Aorta (tissue), 5 donors: ENCODE measurements at places on chromosomes 4 and X. TPM values are rescaled to one million over a fixed set of nuclear protein-coding genes. Genes with fewer than 3 reads are reported as not detected.
A peak's percentile ranks its signal among the peaks of the same experiment; 100 is the strongest.

DNA sequence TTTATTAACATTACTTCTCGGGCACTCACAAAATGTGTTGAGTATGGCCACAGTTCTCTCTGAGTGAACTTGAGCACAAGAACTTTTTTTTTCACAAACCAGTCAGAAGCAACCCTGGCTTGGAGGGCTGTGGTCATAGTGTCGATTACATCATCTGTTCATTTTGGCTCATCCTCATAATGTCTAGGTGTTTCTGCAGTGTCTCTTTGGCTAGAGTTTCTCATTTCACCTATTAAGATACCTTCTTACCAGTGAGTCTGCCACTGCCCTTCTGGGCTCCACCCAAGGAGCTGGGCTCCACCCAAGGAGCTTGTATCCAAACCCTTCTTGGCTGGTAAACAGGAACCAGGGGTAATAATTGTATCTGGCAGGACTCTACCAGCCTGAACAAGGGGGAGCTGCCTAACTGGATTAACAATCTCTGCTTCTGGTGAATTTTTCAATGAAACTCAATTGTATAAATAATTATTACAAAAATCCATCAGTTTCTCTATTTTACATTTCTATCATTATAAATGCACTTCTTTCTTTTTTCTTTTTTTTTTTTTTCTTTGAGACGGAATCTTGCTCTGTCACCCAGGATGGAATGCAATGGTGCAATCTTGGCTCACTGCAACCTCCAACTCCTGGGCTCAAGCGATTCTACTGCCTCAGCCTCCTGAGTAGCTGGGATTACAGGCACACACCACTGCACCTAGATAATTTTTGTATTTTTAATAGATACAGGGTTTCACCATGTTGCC, 667.7 kb upstream of the SLIT2 start:
- H3K4me1 ChIP-seq, result no peaks in the 10 kb centered on the region
- no peak overlapping the region for H3K27ac ChIP-seq
- H3K4me3 ChIP-seq, result no peak overlapping the region
- no peak for DNase-seq

DNA sequence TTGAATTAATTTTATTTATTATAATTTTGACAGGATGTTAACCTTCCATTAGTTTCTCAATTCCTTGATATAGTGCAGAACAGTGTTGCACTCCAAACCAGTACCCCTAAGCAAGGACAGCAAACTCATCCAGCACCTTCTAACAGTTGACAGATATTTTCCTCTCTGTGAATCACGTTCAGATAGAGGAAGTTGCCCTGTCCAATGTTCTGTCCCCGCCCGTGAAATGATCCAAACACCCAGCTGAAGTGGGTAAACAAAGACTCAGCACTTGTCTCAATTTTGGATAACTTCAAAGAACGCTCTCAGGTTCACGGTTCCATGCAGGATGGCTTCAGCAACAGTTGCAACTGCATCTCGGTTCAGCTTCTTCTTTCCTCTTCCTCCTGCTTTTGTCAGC, 1240.0 kb upstream of the ADGRL3 start:
- H3K27me3 ChIP-seq, result no peaks in the 10 kb centered on the region
- no peak overlapping the region for H3K4me3 ChIP-seq
- no peak overlapping the region for H3K27ac ChIP-seq
- no peak for DNase-seq
- no peaks in the 10 kb centered on the region for H3K36me3 ChIP-seq
- H3K4me1 ChIP-seq, result no peaks in the 10 kb centered on the region

DNA sequence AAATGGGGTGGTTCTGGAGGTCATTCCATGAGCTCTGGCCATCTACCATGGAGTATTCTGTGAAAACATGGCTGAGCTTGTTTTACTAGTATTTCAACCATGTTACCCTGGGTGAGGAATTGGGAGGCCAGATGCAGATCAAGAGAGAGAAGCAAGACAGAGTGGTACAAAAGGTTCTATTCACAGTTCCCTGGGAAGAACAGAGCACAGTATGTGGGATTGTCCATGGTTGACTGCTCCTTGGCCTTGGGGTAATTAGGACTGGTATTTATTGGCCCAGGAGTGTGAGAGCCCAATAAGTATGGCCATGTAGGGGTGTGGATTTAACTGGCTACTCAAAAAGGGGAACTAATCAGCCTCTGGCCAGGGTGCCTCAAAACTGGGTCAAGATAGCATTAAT, 239.7 kb upstream of the GATB start:
- H3K27ac ChIP-seq, result no peak overlapping the region
- no peaks in the 10 kb centered on the region for H3K27me3 ChIP-seq
- no peak for DNase-seq
- H3K36me3 ChIP-seq, result no peaks in the 10 kb centered on the region
- H3K4me3 ChIP-seq, result no peak overlapping the region
- H3K4me1 ChIP-seq, result peaks cover 3% of the 10 kb centered on the region

GRCh38 chr4:177285953-177286352, 23.7 kb upstream of the NEIL3 start:
- no peaks in the 10 kb centered on the region for H3K36me3 ChIP-seq
- no peak overlapping the region for H3K4me3 ChIP-seq
- H3K27ac ChIP-seq, result no peak overlapping the region
- H3K4me1 ChIP-seq, result no peaks in the 10 kb centered on the region
- no peaks in the 10 kb centered on the region for H3K27me3 ChIP-seq
- DNase-seq, result no peak

DNA sequence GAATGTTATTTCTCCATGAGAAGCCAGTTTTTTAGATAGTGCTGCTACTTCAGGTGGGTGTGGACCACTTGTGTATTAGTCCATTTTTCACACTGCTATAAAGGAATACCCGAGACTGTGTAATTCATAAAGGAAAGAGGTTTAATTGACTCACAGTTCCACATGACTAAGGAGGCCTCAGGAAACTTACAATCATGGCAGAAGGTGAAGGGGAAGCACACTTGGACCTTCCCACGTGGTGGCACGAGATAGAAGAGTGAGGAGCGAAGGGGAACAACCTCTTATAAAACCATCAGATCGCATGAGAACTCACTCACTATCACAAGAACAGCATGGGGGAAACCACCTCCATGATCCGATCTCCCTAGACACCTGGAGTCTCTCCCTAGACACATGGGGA, 3.4 kb upstream of the PPID start:
- no peaks in the 10 kb centered on the region for H3K4me1 ChIP-seq
- no peaks in the 10 kb centered on the region for H3K27me3 ChIP-seq
- no peak overlapping the region for H3K27ac ChIP-seq
- no peaks in the 10 kb centered on the region for H3K36me3 ChIP-seq
- H3K4me3 ChIP-seq, result no peak overlapping the region

DNA sequence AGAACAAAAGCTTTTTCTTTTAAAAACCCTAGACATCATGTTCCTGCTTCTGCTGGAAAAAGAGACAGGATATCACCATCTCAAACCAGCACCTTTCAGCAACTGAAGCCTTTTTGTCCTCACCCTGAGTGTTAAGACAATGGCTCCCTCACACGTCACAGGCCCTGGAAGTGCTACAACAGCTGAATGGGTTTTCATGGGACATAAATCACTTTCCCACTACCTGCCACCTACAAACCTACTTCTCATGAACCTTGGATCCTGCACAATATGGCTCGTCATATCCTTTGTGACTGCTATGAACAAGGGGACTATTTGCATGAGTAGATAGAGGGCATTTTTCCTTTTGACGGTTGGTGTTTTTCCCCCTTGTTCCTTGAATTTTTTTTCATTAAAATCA, 93.6 kb downstream of the TSPAN5 start:
- no peaks in the 10 kb centered on the region for H3K4me1 ChIP-seq
- no peaks in the 10 kb centered on the region for H3K36me3 ChIP-seq
- no peak overlapping the region for H3K27ac ChIP-seq
- no peak for DNase-seq

- no peak overlapping the region for H3K4me3 ChIP-seq
- H3K27ac ChIP-seq, result no peak overlapping the region
- H3K36me3 ChIP-seq, result no peaks in the 10 kb centered on the region
- DNase-seq, result no peak
These were observed 52.4 kb upstream of the HPSE start for GRCh38 chr4:83387012-83387411.

DNA sequence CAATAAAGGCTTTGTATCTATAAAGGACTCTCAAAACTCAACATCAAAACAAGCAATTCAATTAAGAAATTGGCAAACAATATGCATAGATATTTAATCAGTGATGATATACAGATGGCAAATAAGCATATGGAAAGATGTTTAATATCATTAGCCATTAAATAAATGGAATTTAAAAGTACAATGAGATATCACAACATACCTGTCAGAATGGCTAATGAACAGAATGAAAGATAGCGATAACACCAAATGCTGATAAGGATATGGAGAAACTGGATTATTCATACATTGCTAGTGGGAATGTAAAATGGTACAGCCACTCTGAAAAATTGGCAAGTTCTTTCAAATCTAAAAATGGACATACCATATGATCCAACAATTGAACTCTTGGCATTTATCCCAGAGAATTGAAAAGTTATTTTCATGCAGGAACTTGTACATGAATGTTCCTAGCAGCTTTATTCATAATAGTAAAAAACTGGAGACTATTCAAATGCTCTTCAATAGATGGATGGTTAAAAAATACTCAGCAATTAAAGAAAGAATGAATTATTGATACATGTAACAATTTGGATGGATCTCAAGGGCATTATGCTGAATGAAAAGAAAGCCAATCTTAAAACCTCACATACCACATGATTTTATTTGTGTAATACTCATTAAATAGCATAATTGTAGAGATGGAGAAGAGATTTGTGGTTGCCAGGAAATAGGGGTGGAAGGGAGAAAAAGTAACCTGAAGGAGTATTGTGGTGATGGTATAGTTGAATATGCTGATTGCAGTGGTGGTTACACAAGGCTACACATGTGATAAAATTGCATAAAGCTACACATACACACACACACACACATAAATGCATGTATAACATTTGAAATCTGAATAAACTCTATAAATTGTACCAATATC, 45.9 kb upstream of the ALG13 start:
- H3K27ac ChIP-seq, result no peak overlapping the region
- H3K27me3 ChIP-seq, result no peaks in the 10 kb centered on the region
- no peaks in the 10 kb centered on the region for H3K4me1 ChIP-seq
- H3K4me3 ChIP-seq, result no peak overlapping the region

DNA sequence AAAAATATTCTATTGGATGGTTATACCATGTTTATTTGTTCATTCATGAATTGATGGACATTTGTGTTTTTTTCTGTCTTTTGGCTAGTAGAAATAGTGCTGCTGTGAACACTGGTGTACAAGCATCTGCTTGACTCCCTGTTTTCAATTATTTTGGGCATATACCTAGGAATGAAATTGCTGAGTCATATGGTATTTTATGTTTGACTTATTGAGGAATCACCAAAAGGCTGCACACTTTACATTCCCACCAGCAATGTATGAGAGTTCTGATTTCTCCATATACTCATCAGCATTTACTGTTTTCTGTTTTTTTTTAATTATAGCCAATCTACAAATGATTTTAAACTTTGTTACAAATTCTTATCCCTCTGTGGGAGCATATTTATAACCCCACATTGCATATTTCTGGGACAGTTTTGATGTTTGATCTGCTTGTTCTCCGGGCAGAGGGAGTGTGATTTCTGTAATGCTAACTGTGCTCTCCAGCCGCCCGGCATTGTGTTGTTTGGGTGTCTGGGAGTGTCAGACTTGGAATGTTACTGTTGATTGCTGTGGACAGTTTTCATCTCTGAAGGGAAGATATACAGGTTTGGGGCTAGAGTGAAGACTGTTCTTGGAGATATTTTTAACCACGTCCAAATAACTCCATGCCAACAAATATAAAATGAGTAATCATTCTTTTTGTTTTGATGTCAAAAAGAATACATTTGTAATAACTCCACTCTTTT, 60.5 kb upstream of the PGRMC2 start:
- no peaks in the 10 kb centered on the region for H3K4me1 ChIP-seq
- no peaks in the 10 kb centered on the region for H3K36me3 ChIP-seq
- H3K27ac ChIP-seq, result no peak overlapping the region

DNA sequence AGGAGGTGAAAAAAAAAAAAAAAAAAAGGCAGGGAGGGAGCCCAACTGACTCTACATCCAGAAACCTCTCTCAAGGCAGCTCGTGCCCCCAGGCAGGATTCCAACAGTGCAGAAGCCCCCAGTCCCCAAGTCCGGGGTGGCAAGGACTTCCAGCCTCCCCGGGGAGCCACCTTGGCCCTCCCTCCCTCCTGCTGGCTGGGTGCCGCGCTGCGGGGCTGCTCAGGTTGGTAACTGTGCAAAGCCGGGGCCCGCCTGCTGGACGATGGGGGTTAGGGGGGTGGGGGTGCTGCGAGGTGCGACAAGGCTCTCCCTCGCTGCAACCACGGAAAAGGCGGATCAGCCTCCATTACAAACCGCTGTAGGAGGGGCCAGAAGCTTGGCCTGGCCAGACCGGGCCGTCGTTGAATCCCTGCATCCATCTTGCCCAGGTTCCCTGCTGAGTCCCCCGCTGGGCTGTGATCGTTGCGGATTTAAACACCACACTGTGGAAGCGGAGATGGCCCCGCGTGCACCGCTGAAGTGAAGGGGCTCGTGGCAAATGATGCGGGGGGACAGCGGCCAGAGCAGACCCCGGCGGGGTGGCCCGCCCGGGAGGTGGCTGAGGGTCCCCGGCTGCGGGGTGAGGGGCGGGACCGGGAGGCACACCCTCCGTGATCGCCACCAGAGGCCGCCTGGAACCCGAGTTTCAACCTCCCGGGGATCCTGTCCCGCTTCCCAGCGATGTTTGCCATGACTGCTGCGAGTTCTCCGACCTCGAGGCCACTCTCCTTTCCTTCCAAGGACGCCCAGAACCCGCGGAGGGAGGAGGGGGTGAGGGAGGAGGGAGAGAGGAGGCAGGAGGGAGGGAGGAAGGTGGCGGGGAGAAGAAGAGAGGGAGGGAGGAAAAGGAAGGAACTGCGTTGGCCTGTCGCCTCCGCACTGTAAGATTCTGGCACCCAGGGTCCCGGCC, 58.0 kb upstream of the DDX3X start:
- DNase-seq, result peak; percentile 80
- H3K4me1 ChIP-seq, result no peaks in the 10 kb centered on the region
- no peak overlapping the region for H3K27ac ChIP-seq
- no peaks in the 10 kb centered on the region for H3K27me3 ChIP-seq
- peak overlapping the region; percentile 21 for H3K4me3 ChIP-seq

- no peaks in the 10 kb centered on the region for H3K27me3 ChIP-seq
- DNase-seq, result no peak
- peaks cover 1% of the 10 kb centered on the region for H3K4me1 ChIP-seq
- no peaks in the 10 kb centered on the region for H3K36me3 ChIP-seq
- H3K4me3 ChIP-seq, result no peak overlapping the region
- no peak overlapping the region for H3K27ac ChIP-seq
These were observed 59.2 kb upstream of the SMIM10 start for GRCh38 chrX:134931550-134931949.

- DNase-seq, result no peak
- H3K36me3 ChIP-seq, result no peaks in the 10 kb centered on the region
- no peaks in the 10 kb centered on the region for H3K27me3 ChIP-seq
- H3K4me3 ChIP-seq, result no peak overlapping the region
- no peaks in the 10 kb centered on the region for H3K4me1 ChIP-seq
- no peak overlapping the region for H3K27ac ChIP-seq
These were observed 202.6 kb upstream of the GYPA start for GRCh38 chr4:144342949-144343760.

The MAGEA2B gene
- not detected for total RNA-seq

The FRMPD4 gene
- total RNA-seq, result 0.18 TPM

The NAP1L3 gene
- 12.9 TPM for total RNA-seq

The IL15 gene
- 15.2 TPM for total RNA-seq

The ZNF732 gene
- 0.16 TPM for total RNA-seq

The CORIN gene
- total RNA-seq, result 0.52 TPM

The VEGFC gene
- total RNA-seq, result 20.2 TPM

The ASMT gene
- total RNA-seq, result 0.69 TPM

The HAND2 gene
- 5.2 TPM for total RNA-seq

The KCNE5 gene
- total RNA-seq, result 0.24 TPM

The JAKMIP1 gene
- 0.21 TPM for total RNA-seq

The ABCG2 gene
- 3.5 TPM for total RNA-seq

The EXOC1L gene
- not detected for total RNA-seq

The FAM241A gene
- total RNA-seq, result 8.9 TPM
